ENCODE measurements at places on chromosomes 12 and 14. TPM values are rescaled to one million over a fixed set of nuclear protein-coding genes. Genes with fewer than 3 reads are reported as not detected.

The KRT83 gene
- total RNA-seq: not detected

The DAO gene
- total RNA-seq: not detected

The OVCH1 gene
- not detected for total RNA-seq

The ANP32D gene
- not detected for total RNA-seq

The PGF gene
- total RNA-seq: 2.4 TPM

The TAS2R42 gene
- not detected for total RNA-seq

The CHGA gene
- total RNA-seq: not detected

The MYH6 gene
- total RNA-seq: not detected

The MANSC4 gene
- total RNA-seq: not detected

The CCDC177 gene
- not detected for total RNA-seq

The CLEC4D gene
- not detected for total RNA-seq

The FKBP3 gene
- 15.1 TPM for total RNA-seq

The CD69 gene
- total RNA-seq: 1.9 TPM

The EGLN3 gene
- under 0.01 TPM for total RNA-seq

The EXOC3L4 gene
- total RNA-seq: 2.4 TPM

The BMAL2 gene
- total RNA-seq: 15.1 TPM

The FAM161B gene
- 3.3 TPM for total RNA-seq

The TGM1 gene
- 1.5 TPM for total RNA-seq

The OTX2 gene
- total RNA-seq: not detected

The RERG gene
- total RNA-seq: 0.88 TPM

The AQP6 gene
- not detected for total RNA-seq

The TSPAN11 gene
- 0.14 TPM for total RNA-seq

The NELL2 gene
- total RNA-seq: not detected

The ATL1 gene
- 0.66 TPM for total RNA-seq

The LRRK2 gene
- total RNA-seq: 1.1 TPM

The CCDC175 gene
- total RNA-seq: not detected

The PTHLH gene
- 11.5 TPM for total RNA-seq

The SERPINA6 gene
- not detected for total RNA-seq

The SLC6A12 gene
- under 0.01 TPM for total RNA-seq

The TAMALIN gene
- total RNA-seq: 1.9 TPM

The NINJ2 gene
- 0.57 TPM for total RNA-seq

The LRFN5 gene
- 3.6 TPM for total RNA-seq

The GALNT16 gene
- total RNA-seq: 1.3 TPM

The CMA1 gene
- total RNA-seq: not detected

The KLHL33 gene
- under 0.01 TPM for total RNA-seq

The SMCO2 gene
- 0.22 TPM for total RNA-seq

The NR4A1 gene
- 4.2 TPM for total RNA-seq

The DYNLL1 gene
- 228 TPM for total RNA-seq

The KCNH3 gene
- total RNA-seq: 0.29 TPM

The LIN7A gene
- 0.57 TPM for total RNA-seq

The BCL7A gene
- total RNA-seq: 5.0 TPM

The RNU7-1 gene
- total RNA-seq: not detected

The RPL6 gene
- 1,431 TPM for total RNA-seq

The RNASE3 gene
- not detected for total RNA-seq

The HOXC9 gene
- 5.0 TPM for total RNA-seq

The OR4E2 gene
- total RNA-seq: not detected

The ZNF891 gene
- total RNA-seq: 0.44 TPM

The CCDC59 gene
- 30.9 TPM for total RNA-seq

The KCNC2 gene
- not detected for total RNA-seq

The NOS1 gene
- not detected for total RNA-seq
